Nucleus accumbens (tissue), 56 donors: ENCODE measurements at places on chromosomes 3 and 15.

DNA sequence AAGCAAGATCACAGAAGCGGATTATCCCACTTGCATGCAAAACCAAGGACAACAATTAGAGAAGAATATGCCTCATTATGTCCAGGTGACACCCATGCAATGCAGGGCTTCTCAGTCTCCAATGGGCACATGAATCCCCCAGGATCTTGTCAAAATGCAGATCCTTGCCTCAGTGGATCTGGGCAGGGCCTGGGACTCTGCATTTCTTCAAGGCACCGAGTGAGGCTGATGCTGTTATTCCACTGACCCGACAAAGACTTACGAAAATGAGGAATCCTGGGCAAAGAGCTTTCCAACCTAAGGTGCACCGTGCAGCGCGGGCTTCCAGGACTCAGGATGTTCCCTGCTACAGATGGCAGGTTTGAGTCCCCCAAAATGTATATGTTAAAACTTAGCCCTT lies 99.2 kb downstream of the ATP10A start:
- no peak for DNase-seq

DNA sequence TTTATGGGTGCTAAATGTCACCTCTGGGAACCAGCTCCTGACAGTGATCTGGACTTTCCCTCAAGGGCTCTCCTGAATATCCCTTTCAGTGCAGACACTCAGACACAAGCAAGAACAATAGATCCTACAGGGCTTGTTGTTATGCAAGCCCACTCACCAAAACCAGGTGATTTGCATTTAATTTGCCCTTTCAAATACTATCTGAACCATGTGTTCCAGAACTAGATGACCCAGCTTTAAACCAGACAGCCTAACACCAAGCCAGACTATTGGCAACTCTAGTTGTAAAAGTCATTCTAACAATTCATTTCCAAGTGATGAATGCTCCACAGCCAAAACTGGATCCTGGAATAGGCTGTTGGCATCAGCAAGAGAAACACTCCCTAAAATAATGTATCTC lies 5.6 kb upstream of the ATP8B4 start:
- DNase-seq = no peak

GRCh38 chr3:97829198-97829597 lies 7.4 kb downstream of the CRYBG3 start:
- DNase-seq = no peak

DNA sequence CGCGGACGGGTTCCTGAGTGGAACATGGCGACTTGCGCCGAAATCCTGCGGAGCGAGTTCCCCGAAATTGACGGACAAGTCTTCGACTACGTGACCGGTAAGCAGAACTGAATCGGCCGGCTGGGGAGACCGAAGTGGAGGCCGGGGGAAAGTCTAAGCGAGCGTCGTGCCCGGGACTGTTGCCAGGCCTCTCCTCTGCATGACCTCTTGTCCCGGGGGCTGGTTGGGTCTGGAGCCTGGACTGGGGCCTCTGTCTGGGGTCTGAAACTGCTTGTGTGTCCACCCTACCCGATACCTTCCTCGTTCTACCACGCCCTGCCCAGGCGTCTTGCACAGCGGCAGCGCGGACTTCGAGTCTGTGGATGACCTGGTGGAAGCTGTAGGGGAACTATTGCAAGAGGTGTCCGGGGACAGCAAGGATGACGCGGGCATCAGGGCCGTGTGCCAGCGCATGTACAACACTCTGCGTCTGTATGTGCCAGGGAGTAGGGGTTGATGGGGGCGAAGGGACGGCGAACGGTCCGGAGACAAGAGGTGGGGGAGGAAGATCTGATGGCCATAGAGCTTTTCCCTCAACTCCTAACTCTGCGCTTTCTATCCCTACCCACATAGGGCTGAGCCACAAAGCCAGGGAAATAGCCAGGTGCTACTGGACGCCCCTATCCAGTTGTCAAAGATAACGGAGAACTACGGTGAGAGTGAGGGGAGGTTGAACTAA lies at the start of gene ABCF3:
ABCF3 (plus strand) TSS at position 16 of the 718 bp plus-strand sequence; CDS start at position 25, 9 bp downstream.
- no peak for DNase-seq

- DNase-seq = no peak
These were observed 10.6 kb upstream of the LEO1 start for GRCh38 chr15:51982013-51982769.

DNA sequence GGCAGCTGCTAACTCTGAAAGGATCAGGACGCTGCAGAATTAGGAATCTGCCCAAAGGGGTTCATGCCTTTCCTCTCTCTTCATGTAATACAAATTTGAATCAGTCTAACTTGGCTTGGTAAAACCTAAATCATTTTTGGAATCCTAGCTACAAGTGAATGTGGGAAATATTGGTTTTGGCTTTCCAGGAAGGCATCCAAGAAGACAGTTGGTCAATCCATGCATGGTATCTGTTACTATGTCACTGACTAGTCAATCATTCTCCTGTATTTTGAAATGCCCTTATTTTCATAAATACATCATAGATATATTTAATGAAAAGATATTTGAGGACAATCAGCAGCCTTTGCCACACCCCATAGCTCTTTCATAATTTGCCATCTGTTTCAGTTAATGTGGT lies 7.5 kb upstream of the PLS1 start:
- DNase-seq = no peak

GRCh38 chr3:185930393-185931107 lies 7.3 kb downstream of the TRA2B start:
- DNase-seq = no peak

DNA sequence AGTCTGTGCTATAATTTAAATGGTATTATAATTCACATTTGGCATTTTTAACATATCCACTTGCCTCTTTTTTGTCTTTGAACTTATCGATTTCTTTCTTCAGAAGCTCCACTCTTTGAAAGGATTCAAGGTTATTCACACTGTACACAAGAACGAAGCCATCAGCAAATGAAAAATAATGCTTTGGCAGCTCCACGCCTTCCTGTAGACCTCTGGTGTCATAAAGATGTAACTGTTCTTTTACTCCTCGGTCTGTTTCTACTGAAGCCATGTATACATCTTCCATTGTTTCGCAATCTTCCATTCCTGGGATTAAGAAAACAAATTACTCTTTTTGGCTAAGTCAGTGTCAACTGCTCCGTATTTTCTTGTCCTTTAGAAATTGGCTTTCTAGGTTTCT lies 16.0 kb downstream of the NKIRAS1 start:
- DNase-seq = no peak

GRCh38 chr3:120072867-120073525 lies 21.3 kb downstream of the GSK3B start:
- DNase-seq = no peak

DNA sequence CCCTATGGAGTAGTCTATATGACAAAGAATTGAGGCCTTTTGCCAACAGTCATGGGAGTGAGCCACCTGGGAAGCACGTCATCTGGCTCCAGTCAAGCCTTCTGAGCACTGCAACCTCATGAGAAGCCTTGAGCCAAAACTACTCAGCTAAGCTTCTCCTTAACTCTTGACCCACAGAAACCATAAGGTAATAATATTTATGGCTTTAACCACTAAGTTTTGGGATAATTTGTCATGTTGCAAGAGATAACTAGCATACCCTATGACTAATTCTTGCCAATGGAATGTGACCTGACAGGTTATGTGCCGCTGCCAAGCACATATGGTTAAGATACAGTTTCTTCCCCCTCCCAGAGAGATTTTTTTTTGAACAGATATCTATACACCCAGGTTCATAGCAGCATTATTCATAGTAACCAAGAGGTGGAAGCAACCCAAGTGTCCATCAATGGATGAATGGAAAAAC lies 11.8 kb upstream of the SLC6A11 start:
- DNase-seq = no peak

DNA sequence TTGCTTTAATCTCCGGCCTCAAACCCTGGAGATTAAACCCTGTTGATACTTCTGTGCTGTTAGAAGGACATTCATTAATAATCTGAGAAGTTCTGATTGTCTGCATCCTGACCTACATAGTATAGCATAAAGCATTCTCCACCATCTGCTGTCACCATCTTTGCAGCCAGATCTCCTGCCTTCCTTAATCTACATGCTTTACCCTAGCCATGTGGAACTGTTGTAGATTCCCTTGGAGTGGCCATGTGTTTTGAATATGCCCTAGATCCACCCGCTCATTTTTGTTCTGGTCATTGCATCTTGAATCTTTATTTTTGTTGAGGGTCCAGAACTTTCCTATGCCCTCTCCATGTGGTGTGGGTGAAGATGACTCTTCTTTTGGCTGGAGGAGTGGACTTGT lies 110.3 kb downstream of the OXSM start:
- no peak for DNase-seq

DNA sequence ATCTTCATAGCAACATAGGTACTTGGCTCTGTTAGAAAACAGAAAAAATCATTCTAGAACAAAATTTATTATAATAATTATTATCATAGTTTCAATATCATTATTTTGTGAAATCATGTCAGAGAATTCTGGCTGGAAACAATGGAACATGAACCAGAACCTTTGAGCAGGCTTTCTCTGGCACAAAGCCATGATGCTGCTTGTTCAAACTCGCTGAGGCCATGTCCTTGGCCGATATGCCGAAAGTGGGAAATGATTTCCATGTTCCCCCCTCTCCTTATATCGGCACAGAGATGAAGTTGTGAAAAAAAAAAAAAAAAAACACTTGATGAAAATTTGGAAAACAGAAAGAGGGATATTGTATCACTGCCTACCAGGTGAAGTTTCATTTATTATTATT lies 49.0 kb upstream of the MRPL3 start:
- DNase-seq = no peak

DNA sequence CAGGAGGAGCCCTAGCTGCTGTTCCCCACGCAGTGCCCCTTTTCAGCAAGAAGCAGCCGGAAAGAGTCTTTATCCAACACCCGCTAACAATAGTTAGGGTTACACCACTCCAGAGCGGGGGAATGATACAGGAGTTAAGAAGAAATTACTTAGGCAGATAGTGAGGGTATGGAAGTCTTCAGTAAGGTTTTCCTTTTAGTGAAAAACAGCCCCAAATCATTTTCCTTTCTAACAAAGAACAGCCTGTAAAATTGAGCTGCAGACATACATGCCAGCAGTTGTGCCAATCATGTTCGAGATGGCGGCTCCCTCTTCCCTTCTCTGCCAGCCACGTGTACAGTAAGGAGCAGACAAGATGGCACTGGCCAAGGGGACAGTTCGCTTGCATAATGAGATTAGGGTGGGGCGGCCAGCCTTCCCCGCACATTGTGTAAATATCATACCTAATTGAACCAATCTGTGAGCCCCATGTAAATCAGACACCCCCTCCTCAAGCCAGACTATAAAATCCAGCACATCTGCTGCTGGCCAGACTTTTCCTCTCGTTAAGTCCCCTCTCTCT lies 18.5 kb upstream of the SENP5 start:
- no peak for DNase-seq

GRCh38 chr15:29840926-29841325 lies 18.7 kb upstream of the TJP1 start:
- DNase-seq = no peak

DNA sequence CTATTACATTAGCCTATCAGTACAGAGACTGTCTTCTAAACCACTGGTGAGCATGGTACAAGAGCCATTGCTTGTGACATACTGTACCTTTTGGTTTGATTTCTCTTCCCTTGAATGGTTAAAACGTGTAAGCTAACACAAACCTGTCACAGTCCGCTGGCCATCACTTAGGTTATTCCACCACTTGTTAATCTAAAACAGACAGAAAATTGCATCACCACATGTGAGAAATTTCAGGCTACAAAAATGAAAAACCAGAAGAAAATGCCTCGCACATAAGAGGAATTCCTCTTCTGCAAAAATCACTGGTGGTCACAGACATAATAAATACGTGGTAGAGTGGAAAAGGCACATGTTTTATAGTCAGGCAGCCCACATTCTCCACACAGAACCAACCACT lies 22.1 kb downstream of the PARL start:
- no peak for DNase-seq

DNA sequence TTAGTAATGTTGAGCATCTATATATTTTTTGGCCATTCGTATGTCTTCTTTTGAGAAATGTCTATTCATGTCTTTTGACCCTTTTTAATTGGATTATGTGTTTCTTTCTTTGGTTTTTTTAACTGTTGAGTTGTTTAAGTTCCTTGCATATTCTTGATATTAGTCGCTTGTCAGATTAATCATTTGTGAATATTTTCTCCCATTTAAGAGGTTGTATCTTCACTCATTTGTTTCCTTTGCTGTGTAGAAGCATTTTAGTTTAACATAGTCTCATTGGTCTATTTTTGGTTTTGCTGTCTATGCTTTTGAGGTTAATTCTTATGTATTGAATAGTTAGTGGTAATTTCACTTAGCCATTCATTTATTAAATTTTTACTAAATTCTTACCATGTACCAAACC lies 283.8 kb downstream of the ZPLD1 start:
- DNase-seq = no peak

DNA sequence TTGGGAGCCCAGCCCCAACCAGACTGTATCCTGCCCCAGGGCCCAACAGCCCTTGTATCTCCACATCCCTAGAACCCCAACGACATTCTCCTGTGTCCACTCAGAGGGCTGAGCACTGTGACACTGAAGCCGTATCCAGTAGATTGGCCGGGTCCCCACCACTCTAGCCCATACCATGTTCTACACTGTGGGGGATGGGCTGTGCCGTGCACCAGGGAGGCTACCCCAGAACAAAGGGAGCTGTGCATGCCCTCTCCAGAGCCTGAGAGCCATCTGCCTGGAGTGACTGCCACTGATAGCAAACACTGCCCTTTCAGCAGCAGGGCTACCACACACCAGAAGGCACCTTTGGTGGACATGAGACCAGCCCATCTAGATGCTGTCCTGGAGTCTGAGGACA lies 37.1 kb upstream of the CP start:
- DNase-seq = no peak

GRCh38 chr3:37768107-37768809 lies 93.4 kb upstream of the CTDSPL start:
- no peak for DNase-seq

GRCh38 chr3:123909785-123910184 lies 25.7 kb upstream of the MYLK start:
- no peak for DNase-seq
